Activated T-cell treated with anti-CD3 and anti-CD28 coated beads for 24 hours (primary cell): ENCODE measurements at places on chromosomes 4 and X.

DNA sequence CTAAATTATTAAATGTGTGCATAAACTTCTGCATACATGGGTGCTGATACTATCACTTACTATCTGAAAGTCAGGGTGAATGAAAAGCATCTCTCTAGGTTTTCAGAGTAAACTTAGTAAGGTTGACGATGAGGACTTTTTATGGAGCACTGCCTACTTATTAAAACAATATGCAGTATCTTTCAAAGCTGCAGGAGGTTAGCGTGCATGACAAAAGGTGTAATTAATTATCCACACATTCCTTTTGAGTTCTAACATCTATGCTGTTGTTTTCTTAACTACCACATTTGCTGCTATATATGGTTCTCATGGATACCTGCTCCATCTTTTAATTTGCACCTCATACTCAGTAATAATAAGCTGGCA is 256.2 kb downstream of the FSTL5 start:
- DNase-seq: no peak

GRCh38 chr4:167032871-167033270 is 201.4 kb downstream of the SPOCK3 start:
- DNase-seq: no peak

- peak; percentile 57 for DNase-seq
Observed at GRCh38 chrX:107118322-107119147, at the start of gene RBM41. Gene RBM41 (minus strand): TSS chrX:107118822. CDS start chrX:107118773, 49 bp downstream.

DNA sequence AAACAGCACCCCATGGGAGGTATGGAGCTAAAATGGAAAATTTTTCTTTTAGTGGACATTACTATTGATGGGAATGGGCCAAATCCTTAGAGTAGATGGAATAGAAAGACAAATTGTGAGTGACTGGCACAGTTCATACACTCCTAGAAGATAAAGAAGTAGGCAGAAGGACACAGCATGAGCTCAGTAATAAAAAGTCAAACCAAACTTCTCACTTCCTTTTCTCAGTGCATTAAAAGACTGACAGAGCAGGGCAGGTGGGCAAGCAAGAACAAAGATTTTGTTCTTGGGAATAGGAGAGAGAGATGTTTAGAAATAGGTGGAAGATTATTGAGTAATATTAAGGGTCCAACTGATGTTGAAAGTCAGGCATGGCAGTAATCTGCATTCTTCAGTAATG is 132.5 kb downstream of the ATP10D start:
- DNase-seq: no peak

- DNase-seq: no peak
Observed at GRCh38 chr4:4415806-4416805, 29.2 kb downstream of the NSG1 start.

DNA sequence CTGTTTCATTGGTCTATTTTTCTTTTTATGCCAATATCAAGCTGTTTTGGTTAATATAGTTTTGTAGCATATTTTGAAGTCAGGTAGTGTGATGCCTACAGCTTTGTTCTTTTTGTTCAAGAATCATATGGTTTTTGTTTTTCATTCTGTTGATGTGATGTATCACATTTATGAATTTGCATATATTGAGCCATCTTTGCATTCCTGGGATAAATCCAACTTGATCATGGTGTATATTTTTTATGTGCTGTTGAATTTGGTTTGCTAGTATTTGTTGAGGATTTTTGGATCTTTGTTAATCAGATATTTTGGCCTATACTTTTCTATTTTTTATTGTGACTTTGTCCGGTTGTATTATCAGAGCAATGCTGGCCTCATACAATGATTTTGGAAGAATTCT is 74.8 kb downstream of the GPAT3 start:
- DNase-seq: no peak

GRCh38 chr4:79174490-79175252 is 151.2 kb downstream of the NAA11 start:
- DNase-seq: no peak

DNA sequence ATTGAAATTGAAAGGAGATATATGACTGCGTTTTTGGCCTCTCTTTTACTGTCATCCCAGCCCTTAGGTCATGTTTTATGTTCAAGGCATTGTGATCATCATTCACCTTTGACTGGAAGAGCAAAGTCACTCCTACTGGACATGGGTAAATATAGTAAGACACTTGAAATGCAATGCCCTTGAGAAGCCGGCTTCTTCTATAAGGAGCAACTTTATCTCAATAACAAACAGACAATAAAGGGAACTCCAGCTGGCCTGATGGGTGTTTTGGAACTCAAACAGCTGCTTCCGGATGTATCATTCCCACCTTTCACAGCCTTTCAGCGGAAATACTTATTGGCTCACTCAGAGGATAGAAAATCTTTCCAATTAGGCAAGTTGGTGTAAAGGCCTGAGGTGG is 65.1 kb upstream of the C4orf54 start:
- DNase-seq: no peak

DNA sequence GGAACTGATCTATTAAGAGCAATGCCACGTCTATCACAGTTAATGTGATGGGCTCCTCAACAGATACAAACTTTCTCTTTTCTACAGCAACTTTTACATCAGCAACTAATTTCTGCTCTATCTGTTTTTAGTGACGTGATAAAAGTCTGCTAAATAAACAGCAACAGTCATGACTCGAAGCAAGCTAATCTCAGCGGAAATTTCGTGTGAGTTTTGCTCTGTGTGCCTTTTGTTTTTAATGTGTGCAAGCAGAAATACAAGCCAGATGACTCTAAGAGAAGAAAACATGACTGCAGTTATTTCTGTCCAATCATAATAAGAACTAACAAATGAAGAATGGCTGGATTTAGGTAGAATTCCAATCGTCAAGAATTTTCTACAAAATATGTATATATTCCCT is 214.3 kb downstream of the LDB2 start:
- DNase-seq: no peak

DNA sequence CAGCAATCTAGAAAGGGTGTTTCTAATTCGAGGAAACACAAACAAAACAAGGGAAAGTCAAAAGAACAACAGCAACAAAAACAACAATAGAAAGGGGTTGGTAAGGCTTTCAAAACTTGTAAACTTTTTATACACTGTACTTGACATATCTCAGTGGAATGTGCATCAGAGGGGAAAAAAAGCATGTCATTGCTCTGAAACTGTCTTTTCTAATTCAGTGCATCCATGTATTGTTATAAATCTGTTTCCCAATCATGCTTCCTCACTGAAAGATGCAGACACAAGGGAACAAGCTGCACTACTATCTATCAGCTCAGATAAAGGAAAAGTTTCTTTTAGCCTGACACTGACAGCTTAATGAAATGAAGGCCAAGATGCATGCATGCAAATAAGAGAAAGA is 44.2 kb upstream of the PCDH18 start:
- no peak for DNase-seq

GRCh38 chr4:82057990-82058544 is 315.7 kb downstream of the HNRNPD start:
- DNase-seq: no peak

DNA sequence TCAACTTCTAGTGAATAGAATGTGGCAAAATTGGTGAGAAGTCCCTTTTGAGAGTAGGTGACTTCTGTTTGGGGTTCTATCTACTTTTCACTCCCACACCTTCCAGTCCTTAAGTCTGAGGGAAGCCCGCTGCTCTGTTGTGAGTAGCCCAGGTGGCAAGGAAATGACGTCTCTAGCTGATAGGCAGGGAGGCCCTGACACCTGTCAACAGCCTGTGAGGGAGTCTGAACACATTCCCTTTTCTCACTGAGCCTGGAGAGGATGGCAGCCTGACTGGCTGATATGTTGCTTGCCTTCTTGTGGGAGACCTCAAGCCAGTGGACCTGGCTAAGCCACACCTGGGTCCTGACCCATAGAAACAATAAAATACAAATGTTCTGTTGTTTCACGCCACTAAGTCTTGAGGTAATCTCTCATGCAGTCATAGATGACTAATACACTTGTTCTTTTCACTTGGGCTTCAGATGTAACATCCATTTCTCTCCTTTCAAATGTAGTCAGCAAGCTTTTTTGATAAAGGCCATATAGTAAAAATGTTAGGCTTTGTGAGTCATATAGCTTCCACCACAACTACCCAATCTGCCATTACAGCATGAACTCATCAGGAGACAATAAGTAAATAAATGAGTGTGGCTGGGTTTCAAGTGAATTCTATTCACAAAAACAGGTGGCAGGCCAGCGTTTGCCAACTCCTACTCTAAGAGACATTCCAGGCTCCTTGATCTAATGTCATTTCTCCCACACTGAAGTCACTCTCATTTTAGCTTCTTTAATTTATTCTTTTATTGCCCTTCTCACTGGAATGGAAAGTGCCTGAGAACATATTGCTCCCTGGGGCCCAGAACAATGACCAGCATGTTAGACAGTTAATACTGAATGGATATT is 265.1 kb upstream of the MAD2L1 start:
- no peak for DNase-seq

- DNase-seq: no peak
Observed at GRCh38 chrX:110038900-110039299, 36.0 kb downstream of the TMEM164 start.

- DNase-seq: no peak
Observed at GRCh38 chr4:176303938-176304337, 15.8 kb upstream of the SPCS3 start.

GRCh38 chr4:101670370-101670769 is 120.2 kb upstream of the BANK1 start:
- DNase-seq: no peak

DNA sequence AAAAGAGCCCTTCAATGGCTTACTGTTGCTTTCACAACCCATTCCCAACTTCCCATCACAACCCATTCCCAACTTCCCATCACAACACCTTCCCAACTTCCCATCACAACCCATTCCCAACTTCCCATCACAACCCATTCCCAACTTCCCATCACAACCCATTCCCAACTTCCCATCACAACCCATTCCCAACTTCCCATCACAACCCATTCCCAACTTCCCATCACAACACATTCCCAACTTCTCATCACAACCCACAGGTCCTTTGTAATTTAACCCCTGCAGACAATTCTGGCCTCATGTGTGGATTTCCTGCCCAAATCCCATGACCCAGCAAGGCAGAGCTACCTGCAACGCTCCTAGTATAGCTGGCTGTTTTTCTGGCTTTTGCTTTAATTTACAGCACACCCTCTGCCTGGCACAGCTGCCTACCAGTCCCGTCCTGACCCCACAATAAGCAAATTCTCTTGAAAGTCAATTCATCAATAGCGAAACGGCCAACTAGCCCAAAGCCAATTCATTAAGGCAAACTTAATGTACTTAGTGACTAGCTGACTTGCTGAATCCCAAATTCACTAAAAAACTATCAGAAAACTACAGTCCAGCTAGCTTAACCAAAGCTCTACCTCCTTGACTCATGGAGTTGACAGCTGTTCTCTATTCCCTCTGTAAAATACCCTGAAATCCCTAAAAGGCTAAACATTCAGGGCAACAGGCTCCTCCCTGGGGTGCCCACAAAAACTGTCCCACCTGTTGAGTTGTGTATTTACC is 75.6 kb downstream of the AFAP1 start:
- DNase-seq: no peak

GRCh38 chr4:36277533-36277932 is 3.9 kb upstream of the DTHD1 start:
- no peak for DNase-seq

DNA sequence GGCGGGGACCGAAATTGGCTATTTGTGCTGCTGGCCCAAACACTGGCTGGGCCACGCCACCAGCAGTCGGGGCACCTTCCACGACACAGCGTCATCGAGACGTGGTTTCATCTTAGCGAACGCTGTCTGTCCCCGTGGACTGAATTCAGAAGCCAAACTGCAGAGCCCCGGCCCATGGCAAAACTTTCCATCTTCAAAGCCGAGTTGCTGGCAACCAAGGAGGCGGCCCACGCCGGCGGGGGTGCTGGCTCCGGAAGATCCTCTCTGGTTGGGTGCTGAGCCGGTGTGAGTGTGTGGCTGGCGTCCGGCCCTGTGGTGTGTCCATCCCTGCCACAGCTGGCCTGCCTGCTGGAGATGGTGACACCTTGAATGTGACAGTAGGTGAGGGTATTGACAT is 96.6 kb upstream of the ADRA2C start:
- no peak for DNase-seq

DNA sequence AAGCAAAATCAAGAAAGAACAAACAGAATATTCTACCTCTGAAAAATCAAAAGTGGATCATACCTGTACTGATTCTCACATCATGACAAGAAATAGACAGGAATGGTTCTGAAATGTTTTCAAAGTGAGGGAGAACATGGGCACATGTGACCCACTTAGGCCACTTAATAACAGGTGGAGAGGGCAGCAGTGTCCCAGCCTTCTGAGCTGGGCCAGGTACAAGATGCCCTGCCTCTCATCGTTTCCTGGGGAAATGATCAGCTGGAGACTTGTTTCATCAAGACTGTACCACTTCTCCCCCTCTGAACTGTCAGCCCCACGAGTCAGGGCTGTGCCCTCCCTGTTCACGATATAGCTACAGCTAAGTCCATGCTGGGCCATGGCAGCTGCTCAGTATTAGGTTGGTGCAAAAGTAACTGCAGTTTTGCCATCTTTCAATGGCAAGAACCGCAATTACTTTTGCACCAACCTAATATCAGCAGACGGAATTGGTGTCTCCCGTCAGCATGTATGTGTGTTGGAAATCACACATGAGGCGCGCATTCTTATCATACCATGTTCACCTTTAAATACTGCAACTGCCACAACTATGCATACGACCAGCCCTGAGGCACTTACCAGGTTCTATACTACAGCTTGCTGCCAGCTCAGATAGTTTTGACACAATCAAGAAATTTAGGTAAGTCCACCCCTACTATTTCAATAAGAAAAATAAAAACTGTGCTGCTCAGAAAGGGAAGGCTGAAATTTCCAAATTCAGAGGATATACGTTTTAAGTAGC is 71.4 kb downstream of the GATB start:
- DNase-seq: no peak

DNA sequence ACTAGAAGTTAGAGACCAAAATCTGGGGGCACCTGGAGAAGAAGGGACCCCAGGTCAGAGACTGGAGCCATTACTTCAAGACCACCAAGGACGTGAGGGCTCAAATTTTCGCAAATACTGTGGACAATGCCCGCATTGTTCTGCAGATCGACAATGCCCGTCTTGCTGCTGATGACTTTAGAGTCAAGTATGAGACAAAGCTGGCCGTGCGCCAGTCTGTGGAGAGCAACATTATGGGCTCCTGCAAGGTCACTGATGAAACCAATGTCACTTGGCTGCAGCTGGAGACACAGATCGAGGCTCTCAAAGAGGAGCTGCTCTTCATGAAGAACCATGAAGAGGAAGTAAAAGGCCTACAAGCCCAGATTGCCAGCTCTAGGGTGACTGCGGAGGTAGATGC is 101.2 kb downstream of the NCAPG start:
- no peak for DNase-seq
